Uterus (tissue), 4 donors: ENCODE measurements at places on chromosomes 5 and 9. TPM values are rescaled to one million over a fixed set of nuclear protein-coding genes. Genes with fewer than 3 reads are reported as not detected.

The MYOT gene
- 1.0 TPM for total RNA-seq

The ELOVL7 gene
- 4.4 TPM for total RNA-seq

The RAPGEF1 gene
- 28.2 TPM for total RNA-seq

The ORM2 gene
- not detected for total RNA-seq

The LCN15 gene
- total RNA-seq: not detected

The NR2F1 gene
- total RNA-seq: 29.2 TPM

DNA sequence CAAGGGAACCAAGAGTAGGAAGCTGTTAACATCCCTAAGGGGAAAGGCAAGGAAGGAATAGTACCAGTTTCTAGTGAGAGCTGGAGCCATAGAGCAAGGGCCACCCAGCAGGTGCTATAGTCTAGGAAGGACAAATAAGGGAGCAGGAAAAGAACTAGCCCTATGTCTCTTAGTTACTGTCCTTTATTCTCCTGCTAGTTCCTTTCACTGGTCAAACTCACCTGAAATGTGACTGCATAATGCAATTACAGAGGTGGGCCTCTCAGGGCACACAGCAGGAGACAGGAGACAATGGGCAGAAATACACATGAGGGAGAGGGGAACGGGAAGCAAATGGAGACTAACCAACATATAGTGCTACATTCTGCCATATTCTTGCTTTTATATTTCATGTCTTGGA, 26.7 kb upstream of the FRMPD1 start:
- no peaks in the 10 kb centered on the region for H3K27me3 ChIP-seq
- no peaks in the 10 kb centered on the region for H3K36me3 ChIP-seq
- no peak overlapping the region for H3K4me3 ChIP-seq

DNA sequence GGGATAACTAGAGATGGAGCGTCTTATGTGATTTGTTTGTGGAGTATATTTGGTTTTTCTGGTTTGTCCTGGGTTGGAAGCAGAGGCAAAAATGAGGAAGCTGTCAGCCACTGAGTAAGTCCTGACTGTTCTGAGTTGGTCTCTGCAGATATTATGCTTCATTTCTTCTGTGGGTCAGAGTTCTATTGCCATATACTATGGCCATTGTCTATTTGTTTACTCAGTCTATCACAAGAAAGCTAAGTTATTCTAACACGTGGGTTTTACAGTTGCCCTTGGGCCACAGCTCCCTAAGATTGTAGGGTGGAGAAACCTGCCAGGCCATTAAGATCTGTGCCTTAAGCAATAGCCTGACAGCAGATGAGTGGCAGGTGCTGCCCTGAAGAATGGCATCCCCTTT, 3.0 kb upstream of the CTSV start:
- H3K4me1 ChIP-seq: peaks cover 6% of the 10 kb centered on the region
- no peak for DNase-seq
- H3K36me3 ChIP-seq: no peaks in the 10 kb centered on the region
- H3K27me3 ChIP-seq: no peaks in the 10 kb centered on the region
- no peak overlapping the region for H3K4me3 ChIP-seq

- no peak for DNase-seq
- no peak overlapping the region for H3K4me3 ChIP-seq
- H3K4me1 ChIP-seq: no peaks in the 10 kb centered on the region
- H3K27ac ChIP-seq: no peak overlapping the region
- H3K36me3 ChIP-seq: no peaks in the 10 kb centered on the region
- no peaks in the 10 kb centered on the region for H3K27me3 ChIP-seq
Measured at GRCh38 chr9:117135501-117136098, 279.3 kb downstream of the ASTN2 start.

DNA sequence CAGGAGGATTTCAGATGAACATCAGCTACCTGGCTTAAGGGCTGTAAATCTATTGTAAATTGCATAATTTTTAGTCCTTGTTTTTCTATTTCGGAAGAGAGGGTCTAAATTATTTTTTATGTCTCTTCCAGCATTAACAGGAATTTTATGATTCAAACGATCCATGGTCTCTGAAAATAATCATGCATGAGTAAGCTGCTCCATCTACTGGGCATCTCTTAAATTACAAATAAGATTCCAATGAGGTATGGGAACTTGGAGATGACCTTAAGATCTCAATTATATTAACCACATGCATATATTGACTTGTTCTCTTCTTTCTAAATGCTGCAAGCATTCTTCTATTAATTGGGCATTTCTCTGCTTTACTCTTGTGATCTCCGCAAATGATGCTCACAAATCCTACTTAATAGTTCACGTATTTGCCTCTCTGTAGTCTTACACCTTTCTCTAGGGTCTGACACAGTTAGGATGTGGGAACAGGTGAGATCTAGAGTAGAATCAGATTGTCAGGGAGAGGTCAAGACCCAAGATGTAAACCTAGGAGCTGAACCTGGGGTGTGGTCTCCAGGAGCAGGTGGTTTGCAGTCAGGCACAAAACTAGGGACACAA, 86.9 kb downstream of the NUDT12 start:
- no peak overlapping the region for H3K4me3 ChIP-seq
- no peaks in the 10 kb centered on the region for H3K36me3 ChIP-seq
- H3K4me1 ChIP-seq: no peaks in the 10 kb centered on the region
- no peaks in the 10 kb centered on the region for H3K27me3 ChIP-seq
- no peak for DNase-seq
- H3K27ac ChIP-seq: no peak overlapping the region

- no peaks in the 10 kb centered on the region for H3K27me3 ChIP-seq
- DNase-seq: no peak
- no peak overlapping the region for H3K4me3 ChIP-seq
- no peak overlapping the region for H3K27ac ChIP-seq
Measured at GRCh38 chr9:25702536-25702935, 24.3 kb upstream of the TUSC1 start.

DNA sequence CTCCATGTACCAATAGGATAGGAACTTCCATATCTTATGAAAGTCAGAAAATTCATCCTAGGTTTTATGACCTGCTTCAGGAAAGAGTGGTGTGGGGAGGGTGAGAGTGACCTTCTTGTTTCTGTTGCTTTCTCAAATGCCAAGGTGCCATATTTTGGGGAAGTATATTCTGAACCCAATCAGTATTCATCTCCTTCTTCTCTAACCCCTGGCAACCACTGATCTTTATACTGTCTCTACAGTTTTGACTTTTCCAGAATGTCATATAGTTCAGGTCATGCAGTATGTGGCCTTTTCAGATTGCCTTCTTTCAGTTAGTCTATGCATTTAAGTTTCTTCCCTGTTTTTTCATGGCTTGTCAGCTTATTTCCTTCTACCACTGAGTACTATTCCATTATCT, 321.4 kb upstream of the SEMA6A start:
- H3K27ac ChIP-seq: no peak overlapping the region
- H3K36me3 ChIP-seq: no peaks in the 10 kb centered on the region
- H3K27me3 ChIP-seq: no peaks in the 10 kb centered on the region
- no peak for DNase-seq

- no peaks in the 10 kb centered on the region for H3K27me3 ChIP-seq
- peak overlapping the region; percentile 25 for H3K4me3 ChIP-seq
- peak; percentile 68 for DNase-seq
- H3K27ac ChIP-seq: peak overlapping the region; percentile 87
Measured at GRCh38 chr5:139481122-139481533, 1.4 kb downstream of the STING1 start.

GRCh38 chr5:150317048-150318003, 14.6 kb upstream of the ARSI start:
- H3K27ac ChIP-seq: peak overlapping the region; percentile 74
- no peak for DNase-seq
- no peaks in the 10 kb centered on the region for H3K36me3 ChIP-seq
- H3K27me3 ChIP-seq: no peaks in the 10 kb centered on the region

- peak; percentile 40 for DNase-seq
- H3K36me3 ChIP-seq: no peaks in the 10 kb centered on the region
- H3K4me1 ChIP-seq: no peaks in the 10 kb centered on the region
- H3K27ac ChIP-seq: peak overlapping the region; percentile 33
- H3K27me3 ChIP-seq: no peaks in the 10 kb centered on the region
Measured at GRCh38 chr5:43193181-43193893, 1.3 kb downstream of the NIM1K start.

- peak overlapping the region; percentile 74 for H3K27ac ChIP-seq
- no peaks in the 10 kb centered on the region for H3K27me3 ChIP-seq
- no peak overlapping the region for H3K4me3 ChIP-seq
- no peaks in the 10 kb centered on the region for H3K36me3 ChIP-seq
- DNase-seq: no peak
Measured at GRCh38 chr5:52710972-52711596, 76.6 kb upstream of the ITGA1 start.

GRCh38 chr5:14748180-14748900, 83.8 kb downstream of the OTULIN start:
- H3K36me3 ChIP-seq: no peaks in the 10 kb centered on the region
- H3K27ac ChIP-seq: no peak overlapping the region
- no peak overlapping the region for H3K4me3 ChIP-seq

DNA sequence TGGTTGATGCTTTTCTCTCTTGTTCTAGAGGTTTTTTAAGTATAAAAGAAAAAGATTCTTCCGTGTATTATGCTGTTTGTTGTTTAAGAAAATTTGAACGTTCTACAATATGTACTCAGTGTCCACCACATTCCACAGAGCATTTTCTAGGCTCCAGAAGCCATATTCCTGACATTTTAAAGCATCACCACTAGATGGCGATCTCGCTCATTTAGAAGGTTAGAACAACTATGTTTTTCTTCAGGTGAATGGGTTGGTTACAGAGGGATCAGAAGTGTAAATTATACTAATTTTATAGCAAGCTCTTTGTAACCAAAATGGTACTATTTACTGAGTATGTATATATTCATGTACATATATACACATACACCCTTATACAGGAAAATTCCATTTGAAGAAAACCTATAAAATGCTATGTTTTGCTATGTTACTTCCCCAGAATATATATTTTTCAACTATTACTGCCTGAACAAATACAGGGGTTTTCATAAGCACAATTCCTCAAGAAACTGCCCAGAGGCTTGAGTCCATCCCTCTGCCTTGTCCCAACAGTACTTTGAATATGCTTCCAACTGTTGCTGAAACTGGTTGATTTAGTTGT, 284.3 kb downstream of the CCDC171 start:
- no peak overlapping the region for H3K4me3 ChIP-seq
- DNase-seq: peak; percentile 32
- no peaks in the 10 kb centered on the region for H3K4me1 ChIP-seq

DNA sequence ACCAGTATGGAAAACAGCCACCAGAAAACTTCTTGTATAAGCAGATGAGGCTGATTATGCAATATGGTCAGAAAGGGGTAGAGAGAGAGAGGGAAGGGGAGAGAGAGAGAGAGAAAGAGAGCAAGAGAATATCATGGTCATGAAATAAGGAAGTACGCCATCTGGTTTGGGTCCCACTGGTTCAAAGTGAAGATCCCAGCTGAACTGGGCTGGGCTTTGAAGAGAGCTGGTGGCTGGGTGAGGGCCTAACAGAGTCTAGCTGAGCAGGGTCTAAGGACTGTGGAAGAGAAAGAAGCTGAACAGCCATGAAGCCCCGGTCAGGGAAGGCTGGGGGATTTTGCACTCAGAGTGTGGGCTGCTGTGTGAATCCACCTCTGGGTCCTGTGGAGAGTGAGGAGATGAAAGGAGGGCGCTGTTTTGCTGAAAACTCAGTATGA, 14.6 kb downstream of the TRIM14 start:
- H3K36me3 ChIP-seq: no peaks in the 10 kb centered on the region
- H3K4me3 ChIP-seq: no peak overlapping the region
- no peak for DNase-seq
- no peaks in the 10 kb centered on the region for H3K4me1 ChIP-seq
- H3K27ac ChIP-seq: no peak overlapping the region
- H3K27me3 ChIP-seq: no peaks in the 10 kb centered on the region

- no peak for DNase-seq
- no peaks in the 10 kb centered on the region for H3K27me3 ChIP-seq
- no peaks in the 10 kb centered on the region for H3K36me3 ChIP-seq
- H3K4me3 ChIP-seq: no peak overlapping the region
- no peaks in the 10 kb centered on the region for H3K4me1 ChIP-seq
Measured at GRCh38 chr5:71829206-71829605, 110.1 kb downstream of the CARTPT start.

DNA sequence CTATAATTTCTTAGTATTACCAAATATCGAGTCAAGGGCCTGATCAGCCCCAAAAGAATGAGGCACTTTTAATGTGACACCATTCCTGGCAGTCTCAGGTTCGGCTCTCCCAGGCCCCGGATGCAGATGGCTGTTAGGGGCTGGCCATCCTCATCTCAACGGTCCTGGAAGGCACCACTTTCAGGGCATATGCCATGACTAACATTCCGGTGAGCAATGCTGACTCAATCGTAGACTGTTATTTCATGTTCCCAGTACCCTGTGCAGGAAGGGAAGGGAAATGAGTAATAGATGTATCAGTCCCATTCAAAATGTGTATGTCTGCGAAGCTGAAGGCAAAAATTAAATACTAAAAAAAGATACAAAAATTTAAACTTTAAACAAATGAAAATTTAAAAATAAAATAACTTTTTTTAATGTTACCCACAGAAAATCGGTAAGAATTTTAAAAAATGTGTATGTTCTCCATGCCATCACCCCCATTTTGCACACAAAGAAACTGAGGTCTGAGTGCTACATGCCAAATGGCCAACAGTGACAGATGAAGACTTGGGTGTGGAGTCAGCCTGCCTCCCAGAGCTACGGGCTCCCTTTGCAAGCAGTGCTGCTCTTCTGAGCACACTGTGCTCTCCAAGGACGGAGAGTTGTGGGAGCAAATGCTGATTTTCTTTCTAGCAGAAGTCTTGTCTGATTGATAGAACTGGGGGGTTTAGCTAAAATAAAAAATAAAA, 79.0 kb downstream of the GLDC start:
- H3K36me3 ChIP-seq: no peaks in the 10 kb centered on the region
- H3K4me1 ChIP-seq: no peaks in the 10 kb centered on the region
- no peak overlapping the region for H3K27ac ChIP-seq
- H3K27me3 ChIP-seq: no peaks in the 10 kb centered on the region

GRCh38 chr9:25917731-25918362, 239.6 kb upstream of the TUSC1 start:
- H3K4me3 ChIP-seq: no peak overlapping the region
- H3K4me1 ChIP-seq: no peaks in the 10 kb centered on the region
- no peaks in the 10 kb centered on the region for H3K27me3 ChIP-seq
- DNase-seq: no peak

GRCh38 chr5:144659634-144660227, 489.1 kb downstream of the KCTD16 start:
- DNase-seq: no peak
- no peaks in the 10 kb centered on the region for H3K36me3 ChIP-seq
- no peak overlapping the region for H3K27ac ChIP-seq

DNA sequence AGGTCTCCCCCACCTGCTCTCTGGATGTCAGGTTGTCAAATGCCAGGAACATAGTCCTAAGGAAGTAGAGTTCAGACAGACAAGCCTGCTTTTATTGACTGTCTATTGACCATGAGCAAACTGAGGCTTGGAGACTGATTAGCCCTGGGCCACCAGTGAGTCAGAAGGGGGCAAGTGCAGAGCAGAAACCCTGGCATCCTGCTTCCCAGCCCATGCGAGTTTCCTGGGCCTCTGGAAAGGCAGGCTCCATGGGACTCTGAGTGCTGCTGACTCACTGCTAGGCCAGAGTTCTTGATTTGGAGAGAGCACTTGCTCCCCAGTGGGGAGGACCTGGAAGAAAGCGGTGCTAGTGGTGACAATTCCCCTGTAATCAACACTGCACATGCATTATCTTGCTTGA, 2.8 kb upstream of the HBEGF start:
- H3K36me3 ChIP-seq: no peaks in the 10 kb centered on the region
- H3K4me3 ChIP-seq: no peak overlapping the region

- H3K4me1 ChIP-seq: no peaks in the 10 kb centered on the region
- H3K27ac ChIP-seq: no peak overlapping the region
- H3K36me3 ChIP-seq: no peaks in the 10 kb centered on the region
- no peaks in the 10 kb centered on the region for H3K27me3 ChIP-seq
- H3K4me3 ChIP-seq: no peak overlapping the region
Measured at GRCh38 chr5:62640446-62640845, 61.8 kb downstream of the LRRC70 start.
